ENCODE measurements at places on chromosomes 12 and 14.

GRCh38 chr14:61940666-61941420, 178.6 kb downstream of the SNAPC1 start:
- DNase-seq, result no peak

GRCh38 chr14:74834692-74835392, 41.1 kb downstream of the PROX2 start:
- no peak for DNase-seq

- no peak for DNase-seq
Observed at GRCh38 chr12:113097716-113098440, 37.7 kb downstream of the RASAL1 start.

GRCh38 chr14:92665661-92666110, 82.7 kb downstream of the LGMN start:
- no peak for DNase-seq

DNA sequence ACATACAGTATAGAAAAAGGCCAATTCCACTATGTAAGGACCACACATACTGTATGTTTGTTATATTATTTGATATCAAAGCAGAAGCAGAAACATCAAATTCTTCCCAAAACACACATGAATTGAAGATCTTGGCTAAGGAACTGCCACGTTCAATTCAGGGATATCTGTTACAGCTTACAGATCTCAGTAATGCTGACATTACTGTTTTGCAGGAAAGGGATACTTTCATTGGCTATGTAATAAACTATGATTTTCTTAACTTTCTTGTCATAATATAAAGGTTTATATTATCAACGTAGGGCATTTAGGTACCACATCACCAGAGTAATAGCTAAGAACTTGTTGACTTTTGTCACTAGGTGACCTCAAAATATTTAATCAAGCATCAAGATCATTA, 148.5 kb downstream of the PAX9 start:
- no peak for DNase-seq

DNA sequence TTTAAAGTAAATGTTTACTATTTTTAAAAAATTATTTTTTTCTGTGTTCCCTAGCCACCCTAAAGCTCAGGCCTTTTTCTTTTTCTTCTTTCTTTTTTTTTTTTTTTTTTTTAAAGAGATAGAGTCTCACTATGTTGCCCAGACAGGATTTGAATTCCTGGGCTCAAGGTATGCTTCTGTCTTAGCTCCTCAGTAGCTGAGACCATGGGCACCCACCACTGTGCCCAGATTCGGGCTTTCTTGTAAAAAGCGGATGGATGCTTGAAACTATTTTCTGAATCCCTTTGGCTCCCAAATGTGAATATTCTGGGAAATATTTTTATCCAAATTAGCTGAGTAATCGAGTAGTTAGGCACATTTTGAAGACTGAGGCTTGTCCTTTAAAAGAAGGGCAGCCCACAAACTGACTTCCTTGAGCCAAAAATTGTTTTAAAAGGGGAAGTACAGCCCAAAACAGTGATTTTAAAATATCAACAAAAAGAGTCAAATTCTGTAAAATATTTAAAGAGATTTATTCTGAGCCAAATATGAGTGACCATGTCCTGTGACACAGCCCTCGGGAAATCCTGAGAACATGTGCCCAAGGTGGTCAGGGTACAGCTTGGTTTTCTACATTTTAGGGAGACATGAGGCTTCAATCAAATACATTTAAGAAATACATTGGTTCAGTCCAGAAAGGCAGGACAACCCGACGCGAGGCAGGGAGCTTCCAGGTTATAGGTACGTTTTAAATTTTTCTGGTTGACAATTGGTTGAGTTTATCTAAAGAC, 28.8 kb upstream of the HIGD1C start:
- no peak for DNase-seq

DNA sequence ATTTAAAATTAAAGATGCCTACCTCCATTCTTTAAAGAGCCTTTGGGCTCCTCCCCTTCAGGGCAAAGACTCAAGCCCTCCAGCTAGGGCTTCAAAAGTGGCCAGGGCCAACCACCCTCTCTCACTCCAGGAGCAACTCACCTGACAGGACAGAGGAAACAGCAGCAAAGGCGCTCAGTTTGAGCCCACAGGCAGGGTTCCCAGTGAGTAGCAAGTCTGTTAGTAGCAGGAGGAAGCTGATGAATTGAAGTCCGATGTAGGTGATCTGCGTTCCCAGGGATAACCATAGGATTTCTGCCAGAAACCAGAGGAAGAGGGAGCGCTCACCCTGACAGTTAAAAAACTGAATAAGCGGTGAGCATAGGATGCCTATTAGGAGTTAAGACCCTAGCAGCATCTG, 15.7 kb downstream of the GSG1 start:
- no peak for DNase-seq
